ENCODE measurements at places on chromosomes 11 and 22.

GRCh38 chr11:114025329-114025907 is 34.1 kb upstream of the ZBTB16 start:
- DNase-seq: no peak

DNA sequence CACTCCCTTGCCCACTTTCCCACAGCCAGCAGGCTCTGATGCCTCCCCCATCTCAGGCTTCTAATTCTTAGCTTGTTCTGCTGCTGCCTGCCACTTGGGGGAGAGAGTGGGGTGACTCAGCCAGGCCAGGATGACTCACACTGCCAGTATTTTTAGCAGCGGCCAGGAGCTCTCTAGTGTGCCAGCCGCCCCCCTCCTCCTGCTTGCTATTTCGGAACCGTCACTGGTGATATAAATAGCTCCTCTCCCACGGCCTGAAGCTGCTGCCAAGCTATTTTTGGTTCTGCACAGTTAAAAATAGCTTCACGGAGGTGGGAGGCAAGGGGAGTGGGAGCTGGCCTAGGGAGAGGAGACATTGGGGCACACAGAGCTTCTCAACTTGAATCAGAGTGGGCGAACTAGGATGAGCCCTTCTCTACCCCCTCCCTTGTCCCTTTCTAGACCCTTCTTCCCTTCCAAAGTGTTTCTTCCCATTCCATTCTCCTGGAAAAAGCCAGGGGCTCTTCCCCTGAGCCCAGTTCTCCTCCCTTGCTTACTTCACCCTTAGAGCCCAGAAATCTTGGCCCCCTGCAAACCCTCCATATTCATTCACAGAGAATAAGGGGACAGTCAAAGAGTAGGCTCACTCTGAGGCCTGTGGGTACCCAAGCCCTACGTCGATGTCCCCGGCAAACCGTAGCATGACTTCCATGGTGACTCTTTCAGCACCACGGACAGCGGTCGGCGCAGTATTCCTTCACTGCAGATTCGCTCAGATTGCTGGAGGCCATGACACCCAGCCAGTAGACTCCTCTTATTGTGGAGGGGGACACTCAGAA is 2.5 kb upstream of the NPAS4 start:
- no peak for DNase-seq

DNA sequence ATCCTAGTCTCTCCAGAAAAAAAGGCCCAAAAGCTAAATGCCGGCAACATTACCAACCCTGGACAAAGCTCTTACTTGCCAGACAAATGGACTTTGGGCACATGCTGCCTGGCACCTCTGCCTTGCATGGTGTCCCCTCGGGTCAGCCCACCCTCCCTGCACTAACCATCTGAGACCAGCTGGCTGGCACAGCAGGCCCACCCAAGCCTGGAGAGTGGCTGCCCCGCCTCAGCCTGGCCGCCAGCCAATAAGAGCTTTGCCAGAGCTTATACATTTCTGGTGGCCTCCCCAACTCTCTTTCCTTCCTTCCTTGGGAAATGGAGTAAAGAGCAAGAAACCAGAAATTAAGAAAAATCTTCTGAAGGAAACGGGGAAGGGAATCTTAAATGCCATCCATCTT is 24.5 kb downstream of the MCHR1 start:
- no peak for DNase-seq

GRCh38 chr22:36461665-36462649 is 19.5 kb downstream of the TXN2 start:
- no peak for DNase-seq

DNA sequence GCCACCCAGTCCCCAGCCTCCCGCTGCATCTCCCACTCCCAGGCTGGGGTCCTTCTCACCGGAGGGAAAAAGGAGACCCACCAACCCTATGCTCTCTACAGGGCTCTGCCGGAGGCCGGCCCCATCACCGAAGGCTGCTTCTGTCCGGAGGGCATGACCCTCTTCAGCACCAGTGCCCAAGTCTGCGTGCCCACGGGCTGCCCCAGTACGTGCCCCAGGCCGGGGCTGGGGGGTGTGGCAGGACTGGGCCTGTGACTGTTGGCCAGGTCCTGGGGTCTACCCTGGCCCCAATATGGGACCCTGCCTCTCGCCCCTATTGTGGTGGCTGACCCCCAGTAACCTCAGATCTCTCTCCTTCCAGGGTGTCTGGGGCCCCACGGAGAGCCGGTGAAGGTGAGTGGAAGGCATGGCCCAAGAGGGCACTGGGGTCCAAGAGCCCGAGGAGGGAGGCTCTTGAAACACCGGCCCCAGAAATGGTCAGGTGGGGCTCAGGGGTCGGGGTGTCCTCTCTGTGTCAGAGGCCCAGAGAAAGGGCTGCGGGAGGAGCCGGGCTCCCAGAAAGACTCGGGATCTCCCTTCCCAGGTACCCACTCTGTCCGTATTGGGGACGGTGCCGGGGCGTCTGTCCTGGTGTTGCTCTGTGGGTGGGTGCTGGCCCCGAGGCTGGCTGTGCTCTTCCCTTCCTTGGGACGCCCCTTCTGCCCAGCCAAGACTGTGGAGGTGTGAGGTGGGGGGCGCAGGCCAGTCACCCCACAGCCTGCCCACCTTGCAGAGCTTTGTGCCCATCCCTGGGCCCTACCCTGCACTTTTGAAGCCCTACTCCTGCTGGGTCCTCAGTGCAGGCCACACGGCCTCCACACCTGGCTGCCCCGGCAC is 26.1 kb upstream of the MUC5B start:
- DNase-seq: no peak

- peak; percentile 99 for DNase-seq
Measured at GRCh38 chr11:65546217-65546958, 11.8 kb downstream of the LTBP3 start.

DNA sequence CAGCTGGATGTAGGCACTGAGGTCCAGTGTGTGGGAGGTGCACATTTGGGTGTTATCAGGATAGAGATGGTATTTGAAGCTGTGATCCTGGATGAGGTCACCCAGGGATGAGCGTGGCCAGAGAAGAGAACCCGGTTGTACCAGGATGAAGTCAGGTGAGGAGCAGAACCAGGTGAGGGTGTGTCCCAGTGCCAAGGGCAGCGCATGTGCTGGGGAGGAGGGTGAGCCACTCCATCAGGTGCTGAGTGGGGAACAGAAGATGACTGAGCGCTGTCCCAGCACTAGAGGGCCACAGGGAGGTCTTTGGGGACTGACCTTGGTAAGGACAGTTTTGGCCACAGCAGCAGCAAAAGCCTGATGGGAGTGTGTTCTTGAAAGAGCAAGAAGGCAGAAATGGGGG is 2.7 kb downstream of the ARL2 start:
- no peak for DNase-seq

- no peak for DNase-seq
Measured at GRCh38 chr22:49322861-49323622, 504.6 kb downstream of the BRD1 start.

- no peak for DNase-seq
Measured at GRCh38 chr11:61536676-61537270, 28.2 kb downstream of the LRRC10B start.

Data from activated gamma-delta T cell (primary cell).